ENCODE measurements at places on chromosomes 3 and 15.

GRCh38 chr3:40130721-40131120 lies 178.8 kb upstream of the EIF1B start:
- DNase-seq, result no peak

DNA sequence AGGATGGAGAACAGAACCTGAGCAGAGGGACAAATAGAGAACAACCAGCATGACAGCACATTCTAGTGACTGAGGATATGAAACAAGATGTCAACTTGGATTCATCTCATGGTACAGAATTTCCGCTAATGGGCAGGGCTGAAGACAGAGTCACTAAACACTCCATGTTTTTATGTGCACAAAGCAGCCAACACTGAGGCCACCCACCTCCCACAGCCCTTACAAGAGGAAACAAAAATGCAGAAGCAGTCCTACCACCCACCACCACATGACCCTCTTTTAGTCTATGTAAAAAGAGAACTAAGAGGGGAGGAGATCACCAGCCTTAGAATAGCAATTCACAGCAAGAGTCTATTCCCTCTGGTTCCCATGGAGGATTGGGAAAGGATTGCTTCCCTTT lies 131.4 kb upstream of the UBE2E2 start:
- no peak for DNase-seq

GRCh38 chr3:22284559-22284958 lies 533.5 kb upstream of the ZNF385D start:
- DNase-seq, result no peak

GRCh38 chr3:177284383-177284881 lies 87.2 kb upstream of the TBL1XR1 start:
- peak; percentile 55 for DNase-seq

DNA sequence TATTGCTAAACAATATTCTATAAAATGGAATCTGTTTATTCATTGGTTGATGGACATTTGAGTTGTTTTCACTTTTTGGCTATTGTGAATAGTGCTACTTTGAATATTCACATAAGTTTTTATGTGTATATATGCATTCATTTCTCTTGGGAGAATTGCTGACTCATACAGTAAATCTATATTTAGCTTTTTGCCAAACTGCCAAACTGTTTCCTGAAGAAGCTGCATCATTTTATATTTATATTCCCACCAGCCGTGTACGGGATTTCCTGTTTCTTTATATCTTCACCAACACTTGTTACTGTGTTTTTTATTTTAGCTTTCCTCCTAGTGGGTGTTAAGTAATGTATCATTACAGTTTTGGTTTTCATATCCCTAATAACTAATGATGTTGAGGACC lies 12.5 kb upstream of the TCAIM start:
- DNase-seq, result no peak

DNA sequence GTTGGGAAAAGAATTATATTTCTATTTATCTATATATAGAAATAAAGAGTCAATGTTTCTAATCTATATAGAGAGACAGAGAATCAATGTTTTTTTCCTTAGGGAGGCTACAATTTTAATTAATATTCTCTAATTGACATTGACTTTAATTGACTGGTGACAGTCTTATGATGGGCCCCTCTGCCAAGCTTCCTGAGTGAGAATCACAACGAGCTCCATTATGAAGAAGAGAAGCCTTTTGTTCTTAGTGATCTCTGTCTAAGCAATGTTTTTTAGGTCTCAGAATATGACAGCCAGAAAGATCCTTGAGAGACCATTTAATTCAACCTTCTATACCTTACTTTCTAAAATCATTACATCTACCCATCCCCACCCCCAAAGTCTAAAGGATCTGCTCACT lies 70.9 kb downstream of the IGSF11 start:
- DNase-seq, result no peak

DNA sequence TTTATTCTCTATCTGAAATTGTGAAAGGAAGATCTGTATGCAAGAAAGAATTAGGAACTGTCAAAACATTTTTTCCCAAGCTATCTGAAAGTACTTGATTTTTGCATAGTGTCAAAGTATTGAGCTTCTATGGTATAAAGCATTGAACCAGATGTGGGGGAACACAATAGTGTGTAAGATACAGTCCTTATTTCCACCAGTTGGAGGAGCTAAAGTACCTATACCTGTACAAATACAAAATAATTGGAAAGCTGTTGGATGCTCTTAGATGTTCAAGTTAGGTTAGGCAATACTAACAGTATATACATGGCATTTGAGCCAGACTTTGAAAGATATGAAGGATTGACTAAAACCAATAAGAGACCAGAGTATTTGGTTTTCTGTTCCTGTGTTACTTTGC lies 148.4 kb downstream of the B3GALNT1 start:
- DNase-seq, result no peak

DNA sequence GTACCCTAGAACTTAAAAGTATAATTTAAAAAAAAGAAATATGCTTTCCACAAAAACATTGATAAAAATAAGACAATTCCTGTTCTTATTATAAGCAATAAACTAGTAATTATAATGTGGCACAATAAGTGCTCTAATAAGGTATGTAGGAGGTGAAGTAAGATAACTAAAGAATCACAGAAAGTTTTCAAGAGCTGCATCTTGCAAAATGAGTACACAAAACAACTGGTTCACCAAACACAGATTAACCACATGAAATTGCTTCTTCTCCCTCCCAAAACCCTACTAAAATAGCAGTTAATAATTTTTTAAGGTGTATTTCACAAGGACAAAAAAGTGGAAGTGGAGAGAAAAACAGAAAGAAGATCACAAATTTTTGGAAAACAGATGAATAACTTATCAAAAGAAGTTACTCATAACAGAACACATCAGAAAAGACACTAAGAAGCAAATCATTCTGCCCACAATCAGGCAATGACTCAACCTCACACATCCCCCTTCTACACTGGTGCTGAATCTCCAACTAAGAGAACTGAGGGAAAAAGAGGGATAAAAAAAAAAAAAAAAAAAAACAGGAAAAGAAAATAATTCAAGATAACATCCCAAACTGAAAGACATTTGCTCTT lies 64.2 kb downstream of the TBC1D5 start:
- DNase-seq, result peak; percentile 5

GRCh38 chr3:129056451-129057173 lies 4.0 kb upstream of the GP9 start:
- DNase-seq, result no peak

GRCh38 chr3:13234666-13235065 lies 161.4 kb upstream of the IQSEC1 start:
- no peak for DNase-seq

DNA sequence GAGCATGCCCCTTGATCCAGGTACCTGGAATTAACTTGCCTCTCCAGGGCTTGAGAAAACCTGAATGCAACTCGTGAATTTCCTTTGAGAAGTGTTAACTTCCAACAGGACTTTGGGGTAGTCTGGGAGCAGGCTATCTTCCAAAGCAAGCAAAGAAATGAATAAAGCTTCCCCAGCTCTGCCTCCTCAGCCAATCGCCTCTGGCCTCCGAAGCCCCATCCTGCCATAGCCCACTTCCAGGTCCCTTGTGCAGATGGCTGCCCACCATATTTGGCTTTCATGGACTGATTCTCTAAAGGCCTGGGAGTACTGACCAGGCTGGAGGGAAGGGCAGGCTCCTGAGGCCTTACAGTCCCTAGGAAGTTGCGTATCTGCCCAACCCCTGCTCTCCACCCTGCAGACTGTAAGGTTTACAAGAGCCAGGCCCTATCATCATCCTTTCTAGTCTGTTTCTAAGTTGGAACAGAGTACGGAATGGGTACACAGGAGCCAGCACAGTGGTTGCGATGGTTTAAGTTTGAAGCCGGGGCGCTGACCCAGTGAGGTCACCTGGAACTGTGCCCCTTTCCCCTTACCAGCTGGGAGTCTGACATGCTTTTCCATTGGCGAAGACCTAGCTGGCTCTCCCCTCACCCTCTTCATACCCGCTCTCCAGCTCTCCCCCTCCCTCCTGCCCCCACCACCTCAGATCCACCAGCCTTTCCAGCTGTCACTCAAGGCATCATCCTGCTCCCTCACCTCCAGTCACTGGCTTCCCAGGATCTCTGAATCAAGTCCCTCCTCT lies 1.1 kb upstream of the PML start:
- no peak for DNase-seq

GRCh38 chr3:15329046-15330005 lies 3.1 kb downstream of the SH3BP5 start:
- no peak for DNase-seq

- DNase-seq, result no peak
These were observed 37.1 kb downstream of the REC114 start for GRCh38 chr15:73480050-73480449.

GRCh38 chr3:23343509-23343908 lies 140.4 kb downstream of the UBE2E2 start:
- DNase-seq, result no peak

DNA sequence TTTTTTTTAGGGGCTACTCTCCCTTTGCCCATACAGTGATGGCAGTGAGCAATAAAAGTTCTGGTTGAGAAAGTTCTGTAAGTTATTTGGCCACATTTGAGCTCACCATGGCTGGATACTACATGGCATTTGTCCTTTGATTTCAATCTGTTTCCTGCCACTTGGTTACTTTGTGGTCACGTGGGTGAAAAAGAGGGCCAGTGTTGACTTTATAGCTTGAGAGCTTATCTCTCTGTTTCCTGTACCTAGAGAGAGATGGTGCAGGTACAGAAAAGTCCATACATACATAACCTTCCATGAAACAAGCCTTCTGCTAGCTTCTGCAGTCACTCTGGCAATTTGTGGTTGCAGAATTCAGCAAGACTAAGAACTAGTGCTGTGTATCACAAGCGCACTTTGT lies 23.4 kb upstream of the MECOM start:
- DNase-seq, result no peak

GRCh38 chr15:67446449-67446848 lies 74.5 kb upstream of the C15orf61 start:
- no peak for DNase-seq

GRCh38 chr3:169467751-169468150 lies 195.8 kb downstream of the MECOM start:
- DNase-seq, result no peak

DNA sequence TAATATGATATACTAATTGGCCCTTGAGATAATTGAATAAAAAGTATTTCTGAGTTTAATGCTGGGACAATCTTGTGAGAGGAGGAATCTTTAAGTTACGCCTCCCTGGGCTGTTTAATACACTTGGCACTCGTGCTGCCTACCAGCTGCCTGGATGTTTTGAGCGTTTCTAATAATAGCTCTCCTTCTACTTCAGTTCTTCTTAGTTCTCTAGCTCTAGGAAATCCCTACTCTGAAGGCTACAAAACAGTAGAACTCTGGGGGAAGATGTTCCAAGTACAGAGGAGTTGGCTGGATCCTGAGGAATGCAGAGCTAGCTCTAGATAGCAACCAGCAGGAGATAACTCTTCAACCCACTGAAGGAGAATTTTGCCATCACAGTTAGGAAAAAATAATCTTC lies 3.5 kb downstream of the NAALADL2 start:
- no peak for DNase-seq

- DNase-seq, result no peak
These were observed 201.1 kb upstream of the LPP start for GRCh38 chr3:187952849-187953248.

DNA sequence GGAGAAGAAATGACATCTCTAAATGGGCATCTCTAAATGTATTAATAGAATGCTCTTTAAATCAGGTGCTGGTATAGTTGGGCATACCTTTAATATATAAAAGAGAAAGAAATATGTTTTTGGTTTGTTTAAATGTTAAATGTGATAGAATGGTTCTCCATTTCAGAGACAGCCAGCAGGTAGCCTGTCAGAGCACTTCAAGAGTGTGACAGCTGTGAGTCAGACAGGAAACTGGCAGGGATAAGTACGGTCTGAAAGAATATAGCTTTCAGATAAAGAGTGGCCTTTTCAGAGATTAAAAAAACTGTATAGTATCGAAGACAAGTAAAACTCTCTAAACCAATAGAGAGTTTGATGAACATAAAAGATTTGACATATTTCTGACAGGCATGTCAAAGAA lies 654.1 kb downstream of the IGSF11 start:
- no peak for DNase-seq

DNA sequence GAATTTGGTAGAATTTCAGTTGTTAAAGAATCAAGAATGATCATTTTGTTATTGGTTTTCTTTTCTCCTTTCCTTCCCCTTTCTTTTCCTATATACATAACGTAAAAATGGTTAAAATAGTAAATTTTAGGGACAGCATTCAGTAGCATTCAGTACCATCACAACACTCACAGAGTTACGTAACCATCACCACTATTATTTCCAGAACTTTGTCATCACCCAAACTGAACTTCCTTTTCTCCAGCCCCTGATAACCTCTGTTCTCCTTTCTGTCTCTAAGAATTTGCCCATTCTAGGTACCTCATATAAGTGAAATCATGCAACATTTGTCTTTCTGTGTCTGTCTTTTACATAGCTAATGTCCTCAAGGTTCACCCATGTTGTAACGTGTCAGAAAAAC lies 165.3 kb downstream of the AKAP13 start:
- no peak for DNase-seq

- DNase-seq, result no peak
These were observed 546.8 kb downstream of the TBL1XR1 start for GRCh38 chr3:176650478-176650877.

DNA sequence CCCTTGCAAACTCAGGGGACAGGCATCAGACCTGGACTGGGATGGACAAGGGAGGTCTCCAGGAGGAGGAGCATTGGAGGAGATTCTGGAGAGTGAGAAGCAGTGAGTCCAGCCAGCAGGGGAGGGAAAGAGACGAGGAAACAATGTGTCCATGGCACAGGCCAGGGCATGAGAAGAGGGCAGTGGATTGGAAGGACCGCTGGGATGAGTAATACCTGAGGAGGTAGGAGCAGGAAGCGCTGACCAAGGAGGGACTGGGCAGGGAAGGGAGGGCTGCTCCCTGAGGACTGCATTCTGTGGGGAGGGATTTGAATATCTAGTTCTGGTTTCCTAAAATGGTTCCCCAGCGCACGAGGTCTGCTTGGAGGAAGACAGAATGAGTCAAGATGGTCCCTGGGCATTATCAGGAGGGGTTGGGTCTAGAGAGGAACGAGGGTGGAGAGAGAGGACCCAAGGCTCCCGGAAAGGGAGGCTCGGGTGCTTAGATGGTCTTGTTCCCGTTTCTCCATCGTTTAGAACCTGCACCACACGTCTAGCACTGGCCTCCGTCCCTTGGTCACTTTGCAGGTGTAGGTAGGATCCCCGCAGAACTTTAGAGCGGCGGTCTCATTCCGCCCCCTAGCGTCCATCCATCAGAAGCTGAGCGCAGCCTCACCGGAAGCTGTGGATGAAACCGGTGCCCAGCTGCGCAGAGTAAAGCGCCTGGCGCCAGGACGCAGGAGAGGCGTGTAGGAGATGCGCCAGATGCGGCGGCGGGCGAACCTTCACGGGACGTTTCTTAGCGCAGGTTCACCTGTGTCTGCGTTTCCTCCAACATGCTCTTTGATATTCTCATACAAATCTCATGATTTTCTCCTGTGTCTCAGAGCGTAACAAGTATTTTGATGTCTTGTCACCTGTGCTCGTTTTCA lies 190.7 kb upstream of the NDN start:
- DNase-seq, result peak; percentile 67

DNA sequence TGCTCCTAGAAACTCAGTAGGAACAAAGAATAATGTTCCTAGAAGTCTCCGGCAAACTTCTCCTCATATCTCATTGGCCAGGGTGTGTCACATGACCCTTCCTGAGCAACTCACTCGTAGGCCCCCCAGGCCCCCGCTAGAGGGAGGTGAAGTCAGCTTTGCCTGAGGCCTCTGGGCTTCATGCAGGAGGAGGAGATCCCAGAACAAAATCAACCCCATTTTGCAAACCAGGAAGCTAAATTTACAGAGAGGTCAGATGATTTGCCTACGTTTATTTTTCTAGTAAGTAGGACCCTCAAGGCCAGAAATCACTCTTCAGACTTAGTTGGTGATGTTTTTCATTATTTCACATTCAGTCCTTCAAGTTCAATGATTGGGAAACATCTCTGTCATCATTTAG lies 99.1 kb downstream of the SSR3 start:
- no peak for DNase-seq

Measured in activated CD4-positive, alpha-beta T cell treated with anti-CD3 and anti-CD28 coated beads for 48 hours (primary cell).